ENCODE measurements at places on chromosomes 6 and 20.

DNA sequence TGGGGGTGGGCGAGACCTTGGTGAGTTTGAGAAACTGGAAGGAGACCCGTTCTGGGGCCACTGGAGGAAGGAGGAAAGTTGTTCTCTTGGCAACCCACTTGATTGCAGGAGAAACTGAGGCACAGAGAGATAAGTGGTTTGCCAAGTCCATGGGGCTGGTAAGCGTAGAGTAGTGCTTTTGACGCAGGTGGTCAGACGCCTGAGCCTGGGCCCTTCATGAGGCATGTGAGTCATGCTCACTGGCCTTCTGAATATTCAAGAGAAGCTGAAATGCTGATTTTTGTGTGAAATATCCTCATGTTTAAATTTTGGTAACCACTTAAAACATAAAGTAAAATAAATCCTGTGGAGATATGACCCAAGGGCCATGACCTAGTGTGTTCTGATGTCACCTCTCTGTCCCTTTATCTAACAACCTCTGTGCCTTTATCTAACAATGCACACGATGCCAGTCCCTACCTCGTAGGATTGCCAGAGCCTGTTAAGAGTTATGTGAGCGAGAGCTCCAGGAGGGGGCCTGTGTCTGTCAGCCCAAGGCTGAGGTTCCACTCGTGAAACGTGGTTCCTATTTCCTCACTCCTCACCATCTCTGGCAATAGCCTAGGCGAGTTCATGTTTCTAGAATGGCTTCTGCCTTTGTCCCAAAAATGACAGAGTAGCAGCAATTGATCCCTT lies 32.8 kb upstream of the PMEPA1 start:
- no peak for DNase-seq

DNA sequence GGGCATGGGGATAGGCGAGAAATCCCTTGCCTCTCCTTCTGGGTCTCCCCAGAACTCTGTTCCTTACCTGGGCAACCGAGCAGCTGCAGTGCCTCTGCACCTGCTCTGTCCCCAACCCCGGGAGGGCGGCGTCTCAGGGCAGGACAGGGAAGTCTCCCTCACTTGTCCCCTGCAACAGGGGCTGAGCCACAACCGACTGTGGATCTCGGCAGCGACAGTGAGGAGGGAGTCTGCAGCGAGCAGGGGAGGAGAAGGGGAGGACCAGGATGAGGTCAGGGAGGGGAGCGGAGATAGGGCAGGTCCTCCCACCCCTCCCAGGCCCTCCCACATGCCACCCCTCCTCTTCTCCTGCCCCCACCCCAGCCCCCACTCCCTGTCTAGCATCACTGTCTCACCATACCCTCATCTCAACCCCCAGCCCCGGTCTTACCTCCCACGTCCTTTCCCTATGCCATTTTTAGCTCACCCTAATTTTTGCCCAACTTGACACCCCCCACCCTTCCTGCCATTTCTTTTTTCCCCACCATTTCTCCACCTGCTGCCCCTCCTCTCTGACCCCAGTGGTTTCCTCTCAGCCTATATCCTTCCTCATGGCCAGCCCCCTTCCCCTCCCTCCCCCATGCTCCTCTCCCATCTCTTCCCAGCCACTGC lies at the start of gene TNXB:
Gene TNXB, minus strand, starts transcription at position 225 of the 651 bp plus-strand sequence. CDS start 11,140 bp downstream, outside the sequence.
- no peak for DNase-seq

GRCh38 chr20:60512443-60512842 lies 554.2 kb downstream of the CDH26 start:
- DNase-seq = peak; percentile 8

GRCh38 chr6:7033202-7033601 lies 74.6 kb upstream of the RREB1 start:
- DNase-seq = no peak

DNA sequence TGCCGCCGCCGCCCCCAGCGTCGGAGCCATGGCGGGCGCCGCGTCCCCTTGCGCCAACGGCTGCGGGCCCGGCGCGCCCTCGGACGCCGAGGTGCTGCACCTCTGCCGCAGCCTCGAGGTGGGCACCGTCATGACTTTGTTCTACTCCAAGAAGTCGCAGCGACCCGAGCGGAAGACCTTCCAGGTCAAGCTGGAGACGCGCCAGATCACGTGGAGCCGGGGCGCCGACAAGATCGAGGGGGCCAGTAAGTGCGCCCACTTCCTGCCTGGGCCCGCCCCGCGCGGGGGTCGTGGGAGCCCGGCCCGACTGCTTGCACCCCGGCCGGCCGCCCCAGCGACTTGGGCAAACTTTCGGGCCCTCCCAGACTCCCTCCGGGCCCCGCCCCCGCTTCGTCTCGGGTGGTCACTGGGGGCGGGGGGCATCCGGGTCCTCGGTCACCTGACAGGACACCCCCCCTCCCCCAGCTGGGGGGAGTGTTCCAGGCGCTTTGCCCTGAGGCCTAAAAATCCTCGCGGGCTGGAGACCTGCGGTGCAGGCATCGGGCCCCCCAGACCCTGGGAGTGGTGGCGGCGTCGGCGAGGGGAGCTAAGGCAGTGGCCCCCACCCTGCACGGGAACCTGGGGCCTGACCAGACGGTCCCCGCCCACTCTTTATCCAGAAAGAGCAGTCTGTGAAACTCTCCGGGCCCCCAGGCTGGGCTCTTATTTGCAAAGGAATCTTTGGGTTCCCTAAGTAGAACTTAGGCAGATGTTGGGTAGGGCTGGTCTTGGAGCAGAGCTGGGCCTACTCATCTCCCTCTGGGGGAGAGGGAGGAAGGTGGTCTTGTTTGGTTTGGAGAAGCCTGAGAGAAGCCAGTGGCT lies 501 bp downstream of the PLCG1 start:
- DNase-seq = peak; percentile 61

GRCh38 chr6:8578006-8578405 lies 142.7 kb upstream of the SLC35B3 start:
- DNase-seq = no peak

- DNase-seq = no peak
Observed at GRCh38 chr6:96330884-96331283, 190.7 kb upstream of the UFL1 start.

DNA sequence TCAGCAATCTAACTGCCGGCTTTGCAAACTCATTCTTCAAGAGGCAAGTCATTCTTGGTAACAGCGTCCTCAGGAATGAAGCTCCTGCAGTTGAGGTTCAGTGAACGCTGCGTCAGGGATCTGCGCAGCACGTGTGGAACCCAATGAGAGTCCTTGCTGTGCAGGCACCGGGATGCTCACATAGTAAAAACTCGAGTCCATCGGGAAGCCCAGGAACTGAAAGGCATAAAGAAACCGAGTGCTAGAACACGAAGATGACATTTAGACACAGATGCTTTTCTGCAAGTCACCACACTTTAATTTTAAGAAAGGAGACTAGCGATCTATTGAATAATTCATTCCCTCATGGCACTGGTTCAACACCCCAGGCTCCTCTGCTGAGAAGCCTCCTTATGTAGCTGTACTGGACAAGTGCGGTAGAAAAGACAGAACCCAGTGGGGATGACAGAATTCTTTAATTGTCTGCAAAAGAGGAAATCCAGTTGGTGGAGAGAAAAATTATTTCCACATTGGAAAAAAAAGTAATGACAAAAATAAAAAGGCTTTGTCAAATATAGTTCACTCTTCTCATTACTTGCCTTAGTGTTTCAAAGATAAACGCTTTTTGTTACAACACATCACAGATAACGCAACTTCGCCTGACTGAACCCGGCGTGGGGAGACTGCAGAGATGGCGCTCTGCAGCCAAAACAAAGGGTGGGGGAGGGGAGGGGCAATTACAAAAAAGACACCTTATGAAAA lies 1.9 kb upstream of the AFDN start:
- DNase-seq = no peak

DNA sequence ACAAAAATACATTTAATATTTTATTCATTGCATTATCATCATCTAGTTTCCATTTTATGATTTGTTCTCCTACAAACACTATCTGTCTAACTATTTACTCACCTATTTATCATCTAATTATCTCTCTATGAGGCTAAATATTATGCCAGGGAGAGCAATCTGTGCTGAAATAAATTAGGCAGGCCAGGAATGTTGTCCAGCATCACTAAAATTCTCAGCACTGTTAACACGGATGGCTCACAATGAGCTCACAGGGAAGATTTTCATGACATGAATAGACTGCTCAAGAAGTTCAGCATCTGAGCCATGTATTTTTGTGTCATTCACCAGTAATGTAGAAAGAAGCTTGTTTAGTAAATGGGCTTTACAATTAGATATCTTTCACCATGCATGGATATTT lies 1277.2 kb downstream of the GRIK2 start:
- no peak for DNase-seq

DNA sequence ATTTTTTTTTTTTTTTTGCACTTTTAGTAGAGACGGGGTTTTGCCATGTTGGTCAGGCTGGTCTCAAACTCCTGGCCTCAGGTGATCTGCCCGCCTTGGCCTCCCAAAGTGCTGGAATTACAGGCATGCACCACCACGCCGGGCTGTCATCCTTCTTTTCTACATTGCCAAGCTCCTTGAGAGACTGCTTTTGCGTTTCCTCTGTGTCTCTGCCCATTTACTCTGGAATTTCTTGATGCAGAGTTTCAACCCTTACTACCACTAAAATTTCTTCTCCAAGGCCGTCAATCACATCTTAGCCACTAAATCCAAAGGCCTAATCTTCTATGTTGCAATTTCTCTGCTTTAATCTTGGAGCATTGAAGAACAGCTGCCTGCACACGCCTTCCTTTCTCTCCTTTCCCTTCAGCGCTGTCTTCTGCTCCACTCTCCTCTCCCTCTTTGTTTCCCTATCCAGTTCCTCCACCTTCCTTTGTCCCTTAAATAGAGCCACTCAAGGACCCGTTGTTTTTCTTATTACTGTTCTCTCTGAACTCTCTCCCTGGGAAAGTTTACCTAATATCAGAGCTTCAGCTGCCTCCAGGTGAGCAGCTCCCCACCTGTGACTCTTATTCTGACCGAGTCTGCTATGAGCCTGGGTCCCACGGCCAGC lies 98.8 kb downstream of the SLC35B3 start:
- DNase-seq = no peak

- no peak for DNase-seq
Observed at GRCh38 chr20:56171087-56172012, 77.2 kb upstream of the MC3R start.

- DNase-seq = no peak
Observed at GRCh38 chr6:38796006-38796405, 80.9 kb downstream of the DNAH8 start.

GRCh38 chr6:163668061-163668426 lies 253.5 kb downstream of the QKI start:
- no peak for DNase-seq

GRCh38 chr20:36344517-36345132 lies 38.5 kb downstream of the DLGAP4 start:
- DNase-seq = peak; percentile 45

DNA sequence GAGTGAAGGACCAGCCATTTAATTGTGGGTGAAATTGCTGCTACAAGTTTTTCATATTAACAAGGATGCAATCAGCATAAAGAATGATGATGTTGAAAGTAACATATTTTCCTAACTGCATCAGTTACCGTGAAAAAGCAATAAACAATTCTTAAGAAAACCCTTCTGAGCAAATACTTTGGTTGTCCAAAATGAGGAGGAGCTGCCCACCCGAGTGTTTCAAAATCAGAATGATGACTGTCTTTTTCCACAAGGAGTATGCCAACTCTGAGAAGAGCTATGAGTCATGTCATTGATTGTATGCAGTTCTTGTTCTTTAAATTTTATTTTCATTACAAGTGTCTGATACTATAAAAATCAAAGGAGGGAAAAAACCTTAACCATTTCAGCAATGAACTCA lies 470.5 kb downstream of the COL12A1 start:
- DNase-seq = peak; percentile 6

DNA sequence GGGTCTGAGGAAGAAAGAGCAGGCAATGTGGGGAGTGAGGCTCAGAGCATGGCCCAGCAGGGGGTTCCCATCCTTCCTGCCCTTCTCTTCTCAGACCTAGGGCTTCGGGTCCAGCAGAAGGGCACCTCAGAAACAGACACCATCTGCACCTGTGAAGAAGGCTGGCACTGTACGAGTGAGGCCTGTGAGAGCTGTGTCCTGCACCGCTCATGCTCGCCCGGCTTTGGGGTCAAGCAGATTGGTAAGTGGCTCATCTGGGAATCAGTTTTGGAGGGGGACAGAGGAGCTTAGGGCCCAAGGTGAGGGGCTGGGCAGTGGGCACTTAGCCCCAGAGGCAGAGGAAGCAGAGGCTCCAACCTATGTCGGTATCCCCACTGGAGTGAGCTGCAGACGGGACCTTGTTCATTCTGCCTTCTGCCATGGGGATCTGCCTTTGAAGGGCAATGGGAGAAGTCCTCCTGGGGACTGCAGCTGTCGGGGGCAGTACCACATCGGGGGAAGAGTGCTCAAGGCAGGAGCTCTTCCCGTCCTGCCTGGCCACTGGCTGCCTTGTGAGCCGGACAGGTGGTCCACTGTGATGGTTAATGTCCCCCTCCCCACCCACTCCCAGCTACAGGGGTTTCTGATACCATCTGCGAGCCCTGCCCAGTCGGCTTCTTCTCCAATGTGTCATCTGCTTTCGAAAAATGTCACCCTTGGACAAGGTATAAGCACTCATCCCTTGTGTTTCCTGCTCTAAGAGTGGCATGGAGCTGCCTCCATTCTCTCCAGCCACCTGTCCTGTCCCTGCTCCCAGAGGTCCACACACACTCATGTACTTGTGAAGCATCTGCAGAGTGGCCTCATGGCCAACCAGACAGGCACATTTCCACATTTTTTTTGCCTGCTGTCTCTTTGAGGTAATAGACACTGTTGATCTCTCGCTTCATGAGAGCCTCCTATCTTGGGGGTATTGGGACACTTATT lies 4.7 kb downstream of the CD40 start:
- no peak for DNase-seq

- DNase-seq = peak; percentile 33
Observed at GRCh38 chr6:111482188-111482958, 645 bp downstream of the REV3L start.

GRCh38 chr6:136566007-136566487 lies 15.8 kb upstream of the MAP7 start:
- no peak for DNase-seq

DNA sequence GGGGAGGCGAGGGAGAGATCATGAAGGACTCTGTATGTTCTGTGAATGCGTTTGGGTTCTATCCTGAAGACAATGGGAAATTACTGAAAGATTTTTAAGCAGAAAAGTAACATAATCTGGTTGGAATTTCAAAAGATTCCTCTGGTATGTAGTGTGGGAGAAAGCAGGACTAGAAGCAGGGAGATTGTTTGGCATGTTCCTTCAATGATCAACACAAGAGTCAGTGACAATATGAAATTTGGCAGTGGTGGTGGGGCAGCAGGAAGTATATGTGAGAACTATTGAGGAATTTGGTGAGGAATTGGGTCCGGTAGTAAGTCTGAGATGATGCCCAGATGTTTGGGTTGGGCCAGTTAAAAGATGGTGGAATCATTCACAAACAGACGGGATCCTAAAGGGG lies 348.7 kb downstream of the CD83 start:
- no peak for DNase-seq

DNA sequence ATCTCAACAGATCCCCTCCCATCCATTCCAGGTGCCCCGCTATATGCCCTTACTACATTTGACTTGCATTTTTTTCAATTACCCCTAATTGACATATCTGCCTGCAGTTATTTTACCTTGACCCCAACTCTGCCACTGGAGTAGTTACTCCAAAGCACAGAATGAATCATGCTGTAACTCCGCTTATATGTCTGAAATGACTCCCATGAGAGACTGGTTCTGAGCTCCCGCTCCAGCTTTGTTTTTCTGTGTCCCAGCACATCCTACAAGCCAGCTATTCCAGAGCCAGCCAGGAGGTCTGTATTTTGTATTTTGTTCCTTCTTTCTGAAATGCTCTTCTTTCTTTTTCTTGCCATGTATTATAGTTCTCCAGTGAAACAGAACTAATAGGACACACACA lies 10.9 kb upstream of the NOX3 start:
- DNase-seq = no peak

GRCh38 chr20:42152575-42152974 lies 534.4 kb upstream of the CHD6 start:
- DNase-seq = no peak

GRCh38 chr6:129364037-129364436 lies 345.9 kb downstream of the ARHGAP18 start:
- no peak for DNase-seq

All from A172 (cell line).